Right ventricle myocardium superior (tissue), 1 donor: ENCODE measurements at places on chromosomes 7 and 10. TPM values are rescaled to one million over a fixed set of nuclear protein-coding genes. Genes with fewer than 3 reads are reported as not detected.

The NODAL gene
- not detected for total RNA-seq

The NUTM2B gene
- total RNA-seq, result 1.2 TPM

The AS3MT gene
- 16.1 TPM for total RNA-seq

The PTPRE gene
- total RNA-seq, result 16.0 TPM

The RHOBTB1 gene
- 13.0 TPM for total RNA-seq

The CABCOCO1 gene
- not detected for total RNA-seq
